ENCODE measurements at places on chromosomes 4 and X. TPM values are rescaled to one million over a fixed set of nuclear protein-coding genes. Genes with fewer than 3 reads are reported as not detected.
A peak's percentile ranks its signal among the peaks of the same experiment; 100 is the strongest.

The SGCB gene
- 74.6 TPM for total RNA-seq

The SHOX gene
- not detected for total RNA-seq

The ZCCHC18 gene
- 1.2 TPM for total RNA-seq

The MAGEA11 gene
- not detected for total RNA-seq

The TLR2 gene
- 2.3 TPM for total RNA-seq

The VSIG1 gene
- not detected for total RNA-seq

The DCLK2 gene
- 14.6 TPM for total RNA-seq

The SH3RF1 gene
- 7.2 TPM for total RNA-seq

DNA sequence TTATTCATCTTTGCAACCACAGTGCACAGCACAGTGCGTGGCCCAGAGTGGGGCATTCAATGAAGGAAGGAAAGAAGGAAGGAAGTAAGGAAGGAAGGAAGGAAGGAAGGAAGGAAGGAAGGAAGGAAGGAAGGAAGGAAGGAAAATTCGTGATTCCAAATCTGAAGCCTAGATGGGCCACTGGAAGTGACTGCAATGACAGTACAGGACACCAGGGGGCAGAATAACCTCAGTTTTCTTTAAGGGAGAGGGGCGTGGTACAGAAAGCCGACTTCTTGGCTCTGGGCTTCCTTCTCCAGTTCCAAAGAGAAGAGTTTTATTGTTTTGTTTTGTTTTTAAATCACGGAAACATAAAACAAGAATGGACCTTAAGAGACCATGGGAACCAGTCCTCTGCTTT is 47.8 kb downstream of the APLN start:
- no peaks in the 10 kb centered on the region for H3K27me3 ChIP-seq
- peak; percentile 47 for DNase-seq
- no peaks in the 10 kb centered on the region for H3K36me3 ChIP-seq

DNA sequence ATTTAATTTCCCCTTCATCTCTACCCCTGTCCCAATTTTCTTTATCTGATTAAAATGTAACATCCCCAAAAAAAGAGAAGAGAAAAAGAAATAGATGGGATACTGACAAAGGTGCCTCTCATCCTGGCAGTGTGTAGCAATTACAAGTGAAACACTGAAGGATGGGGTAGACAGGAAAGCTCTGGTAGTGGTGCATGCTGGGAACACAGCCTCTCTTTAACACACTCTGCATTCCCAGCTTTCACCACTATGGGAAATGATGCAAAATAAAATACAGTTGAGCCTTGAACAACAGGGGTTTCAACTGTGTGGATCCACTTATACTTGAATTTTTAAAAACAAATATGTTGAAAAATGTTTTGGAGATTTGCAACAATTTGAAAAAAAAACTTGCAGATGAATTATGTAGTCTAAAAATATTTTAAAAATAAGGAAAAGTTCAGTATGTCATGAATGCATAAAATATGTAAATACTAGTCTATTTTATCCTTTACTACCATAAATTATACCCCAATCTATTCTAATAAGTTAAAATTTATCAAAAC is 239.2 kb upstream of the DDX53 start:
- no peak overlapping the region for H3K27ac ChIP-seq
- H3K4me1 ChIP-seq, result no peaks in the 10 kb centered on the region
- no peaks in the 10 kb centered on the region for H3K36me3 ChIP-seq
- no peak for DNase-seq
- no peak overlapping the region for H3K4me3 ChIP-seq

- H3K4me3 ChIP-seq, result no peak overlapping the region
- no peaks in the 10 kb centered on the region for H3K4me1 ChIP-seq
- H3K36me3 ChIP-seq, result no peaks in the 10 kb centered on the region
- H3K27ac ChIP-seq, result no peak overlapping the region
These were observed 984.6 kb upstream of the TENM3 start for GRCh38 chr4:181258569-181258968.

DNA sequence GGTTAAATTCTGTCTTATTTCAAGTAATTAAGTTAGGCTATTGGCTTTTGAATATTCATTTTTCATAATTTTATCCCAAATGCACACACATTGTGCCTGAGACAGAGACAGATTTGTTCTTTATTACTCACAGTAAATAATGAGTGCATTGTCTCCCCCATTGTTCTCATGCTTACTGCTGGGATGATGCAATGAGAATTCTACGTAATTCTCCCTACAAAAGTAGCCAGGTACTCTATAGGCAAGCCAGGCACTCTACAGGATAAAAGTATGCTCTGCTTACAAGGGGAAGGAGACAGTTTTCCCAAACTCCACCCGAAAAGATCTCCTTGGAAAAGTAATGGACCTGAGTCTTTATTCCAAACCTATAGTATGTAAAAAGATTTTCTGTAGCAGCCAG is 1890.7 kb upstream of the PCDH10 start:
- H3K4me1 ChIP-seq, result no peaks in the 10 kb centered on the region
- no peak for DNase-seq
- H3K27me3 ChIP-seq, result no peaks in the 10 kb centered on the region
- H3K27ac ChIP-seq, result no peak overlapping the region
- H3K36me3 ChIP-seq, result no peaks in the 10 kb centered on the region
- H3K4me3 ChIP-seq, result no peak overlapping the region

- no peak overlapping the region for H3K4me3 ChIP-seq
- peaks cover 4% of the 10 kb centered on the region for H3K36me3 ChIP-seq
- no peak for DNase-seq
These were observed 70.6 kb downstream of the PKD2 start for GRCh38 chr4:88077911-88078524.

DNA sequence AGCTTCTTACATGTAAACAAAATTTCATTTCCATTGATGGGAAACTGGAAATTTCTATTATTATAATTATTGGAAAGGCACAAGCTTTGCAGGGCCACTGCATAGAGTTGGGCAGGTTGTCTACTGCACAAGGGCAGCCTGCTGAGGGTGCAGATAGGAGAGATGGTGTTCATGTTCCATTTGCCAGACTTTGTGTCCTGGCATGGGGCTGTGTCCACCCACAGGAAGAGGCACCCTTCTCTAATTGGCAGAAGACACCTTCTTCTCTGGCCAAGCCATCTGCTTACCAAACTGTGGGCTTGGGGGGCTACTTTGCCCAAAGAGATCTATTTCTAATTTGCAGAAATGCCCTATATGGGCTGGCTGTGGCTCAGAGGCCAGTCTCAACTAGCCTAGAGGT is 140.7 kb downstream of the GATB start:
- no peak overlapping the region for H3K27ac ChIP-seq
- no peak for DNase-seq
- no peaks in the 10 kb centered on the region for H3K36me3 ChIP-seq
- peaks cover 3% of the 10 kb centered on the region for H3K27me3 ChIP-seq
- H3K4me1 ChIP-seq, result no peaks in the 10 kb centered on the region

- H3K4me3 ChIP-seq, result peak within 1 kb of the TSS; percentile 81
- DNase-seq, result peak; percentile 70
- H3K36me3 ChIP-seq, result no peaks in the 10 kb centered on the region
- no peaks in the 10 kb centered on the region for H3K27me3 ChIP-seq
- peaks cover 17% of the 10 kb centered on the region for H3K4me1 ChIP-seq
- peak within 1 kb of the TSS; percentile 62 for H3K27ac ChIP-seq
These were observed at the start of gene NUDT6 for GRCh38 chr4:122921971-122922876. Gene NUDT6 (minus strand): TSS chr4:122922597. CDS start chr4:122922572, 25 bp downstream.

- H3K4me1 ChIP-seq, result no peaks in the 10 kb centered on the region
- H3K36me3 ChIP-seq, result no peaks in the 10 kb centered on the region
- H3K4me3 ChIP-seq, result no peak overlapping the region
- no peaks in the 10 kb centered on the region for H3K27me3 ChIP-seq
These were observed 88.8 kb downstream of the FMR1NB start for GRCh38 chrX:148069759-148070503.

DNA sequence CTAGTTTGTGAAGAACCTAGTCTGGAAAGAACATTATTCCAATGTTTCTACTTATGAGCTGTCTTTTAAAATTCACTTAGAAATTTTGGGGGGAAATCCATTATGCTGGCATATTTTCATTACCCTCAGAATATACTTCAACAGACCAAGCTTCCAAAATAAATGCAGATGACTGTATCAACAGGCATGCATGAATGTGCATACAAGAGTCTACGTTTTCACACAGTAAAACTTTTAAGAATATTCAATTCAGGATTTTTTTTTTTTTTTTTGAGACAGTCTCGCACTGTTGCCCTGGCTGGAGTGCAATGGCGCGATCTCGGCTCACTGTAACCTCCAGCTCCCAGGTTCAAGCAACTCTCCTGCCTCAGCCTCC is 49.7 kb downstream of the ABCG2 start:
- H3K36me3 ChIP-seq, result no peaks in the 10 kb centered on the region
- no peak for DNase-seq
- no peak overlapping the region for H3K4me3 ChIP-seq
- H3K4me1 ChIP-seq, result peaks cover 9% of the 10 kb centered on the region
- H3K27ac ChIP-seq, result no peak overlapping the region

GRCh38 chr4:152946446-152946845 is 10.3 kb downstream of the FHDC1 start:
- no peak overlapping the region for H3K27ac ChIP-seq
- no peak for DNase-seq
- H3K27me3 ChIP-seq, result peaks cover 5% of the 10 kb centered on the region
- no peaks in the 10 kb centered on the region for H3K4me1 ChIP-seq
- H3K4me3 ChIP-seq, result no peak overlapping the region

DNA sequence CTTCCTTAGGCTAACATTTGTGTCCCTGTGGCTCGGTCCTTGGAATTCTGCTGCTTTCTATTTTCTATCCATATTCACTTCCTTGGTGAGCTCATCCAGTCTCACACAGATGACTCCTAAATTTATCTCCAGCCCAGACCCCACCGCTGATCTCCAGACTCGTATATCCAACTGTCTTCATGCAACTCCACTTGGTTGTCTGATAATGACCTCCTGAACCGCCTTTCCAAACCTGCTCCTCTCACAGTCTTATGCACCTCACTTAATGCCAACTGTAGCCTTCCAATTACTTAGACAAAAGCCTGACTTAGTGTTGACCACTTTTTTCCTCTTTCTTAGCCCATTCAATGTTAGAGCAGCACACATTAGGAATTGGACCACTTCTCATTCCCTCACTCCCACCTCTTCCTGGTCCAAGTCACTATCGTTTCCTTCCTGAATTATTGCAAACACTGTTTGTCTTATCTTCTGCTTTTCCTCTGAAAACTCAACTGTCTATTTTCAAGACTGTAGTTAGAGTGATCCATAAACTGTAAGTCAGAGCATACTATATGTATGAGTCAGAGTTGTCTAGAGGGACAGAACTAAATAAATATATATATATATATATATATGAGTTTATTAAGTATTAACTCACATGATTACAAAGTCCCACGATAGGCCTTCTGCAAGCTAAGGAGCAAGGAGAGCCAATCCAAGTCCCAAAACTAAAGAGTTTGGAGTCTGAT is 292.5 kb downstream of the UNC5C start:
- no peak for DNase-seq
- no peaks in the 10 kb centered on the region for H3K36me3 ChIP-seq
- no peak overlapping the region for H3K4me3 ChIP-seq
- no peaks in the 10 kb centered on the region for H3K4me1 ChIP-seq
- no peak overlapping the region for H3K27ac ChIP-seq

DNA sequence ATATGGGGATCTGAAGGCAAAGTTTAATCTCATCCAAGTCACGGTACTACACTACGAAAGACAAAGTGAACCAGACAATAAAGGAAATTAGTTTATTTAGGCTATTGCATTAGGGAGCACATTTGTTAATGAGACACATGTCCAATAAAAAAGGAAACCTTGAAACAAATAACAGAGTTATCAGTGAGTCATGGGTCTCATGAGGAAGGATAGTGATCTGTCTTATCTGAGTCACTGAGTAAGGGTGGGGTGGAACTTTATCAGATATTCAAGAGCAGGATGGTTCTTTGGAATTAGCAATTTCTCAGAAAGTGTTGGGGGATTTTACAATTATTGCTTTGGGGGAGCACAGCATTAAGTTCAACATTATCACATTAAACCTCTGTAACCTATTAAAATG is 188.9 kb upstream of the IL1RAPL1 start:
- H3K27ac ChIP-seq, result no peak overlapping the region
- DNase-seq, result no peak
- H3K4me1 ChIP-seq, result no peaks in the 10 kb centered on the region
- no peak overlapping the region for H3K4me3 ChIP-seq
- no peaks in the 10 kb centered on the region for H3K36me3 ChIP-seq
- H3K27me3 ChIP-seq, result no peaks in the 10 kb centered on the region

DNA sequence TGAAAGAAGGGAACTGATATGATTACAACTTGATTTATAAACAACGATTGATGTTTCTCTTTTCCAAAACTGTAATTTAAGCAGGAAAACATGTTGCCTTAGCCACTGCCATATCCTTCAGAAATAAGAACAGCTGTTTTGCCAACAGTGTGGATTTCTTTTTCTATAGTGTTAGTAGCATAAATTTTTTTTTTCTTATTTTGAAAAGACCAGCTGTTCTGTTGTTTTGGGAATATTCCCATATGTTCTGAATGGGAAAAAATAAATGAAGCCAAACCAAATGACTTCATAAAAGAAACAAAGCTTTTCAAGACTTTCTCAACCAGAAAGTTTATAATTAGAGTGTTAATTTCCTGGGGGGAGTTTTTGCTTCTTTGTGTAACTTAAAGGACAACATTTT is 83.9 kb upstream of the ARHGAP24 start:
- H3K27ac ChIP-seq, result no peak overlapping the region
- no peaks in the 10 kb centered on the region for H3K27me3 ChIP-seq
- no peak for DNase-seq
- H3K36me3 ChIP-seq, result no peaks in the 10 kb centered on the region
- peaks cover 4% of the 10 kb centered on the region for H3K4me1 ChIP-seq

GRCh38 chr4:186651181-186651603 is 72.5 kb downstream of the FAT1 start:
- H3K27me3 ChIP-seq, result no peaks in the 10 kb centered on the region
- peak overlapping the region; percentile 6 for H3K27ac ChIP-seq
- no peak for DNase-seq
- peak overlapping the region; percentile 48 for H3K4me3 ChIP-seq
- H3K4me1 ChIP-seq, result no peaks in the 10 kb centered on the region

GRCh38 chr4:168744021-168744420 is 247.2 kb downstream of the PALLD start:
- H3K4me1 ChIP-seq, result no peaks in the 10 kb centered on the region
- no peak for DNase-seq
- H3K36me3 ChIP-seq, result no peaks in the 10 kb centered on the region
- H3K27me3 ChIP-seq, result no peaks in the 10 kb centered on the region
- no peak overlapping the region for H3K4me3 ChIP-seq

DNA sequence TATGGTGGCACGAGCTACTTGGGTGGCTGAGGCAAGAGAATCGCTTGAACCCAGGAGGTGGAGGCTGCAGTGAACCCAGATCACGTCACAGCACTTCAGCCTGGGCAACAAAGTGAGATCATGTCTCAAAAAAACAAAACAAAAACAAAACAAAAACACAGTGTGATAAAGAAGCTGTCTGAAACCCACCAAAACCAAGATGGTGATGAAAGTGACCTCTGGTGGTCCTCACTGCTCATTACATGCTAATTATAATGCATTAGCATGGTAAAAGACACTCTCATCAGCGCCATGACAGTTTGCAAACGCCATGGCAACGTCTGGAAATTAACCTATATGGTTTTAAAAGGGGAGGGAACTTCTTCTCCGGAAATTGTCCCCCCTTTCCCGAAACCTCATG is 29.4 kb upstream of the OPHN1 start:
- no peaks in the 10 kb centered on the region for H3K4me1 ChIP-seq
- no peaks in the 10 kb centered on the region for H3K36me3 ChIP-seq
- no peak overlapping the region for H3K27ac ChIP-seq
- H3K27me3 ChIP-seq, result no peaks in the 10 kb centered on the region

Measured in heart left ventricle (tissue), 16 donors.